ENCODE measurements at places on chromosomes 13 and 19.

GRCh38 chr19:2361246-2362045 lies 1.4 kb downstream of the TMPRSS9 start:
- no peak for DNase-seq

- no peak for DNase-seq
Measured at GRCh38 chr13:51113969-51114368, 2.9 kb upstream of the C13orf42 start.

- DNase-seq: peak; percentile 64
Measured at GRCh38 chr19:52336117-52336790, at the start of gene ZNF610. Gene ZNF610 (plus strand): TSS chr19:52336243. CDS start chr19:52349173, 12,930 bp downstream.

GRCh38 chr19:37506387-37507166 lies at the start of gene ZNF793:
Gene ZNF793 (plus strand): TSS chr19:37506939. CDS start chr19:37523440, 16,501 bp downstream.
- peak; percentile 54 for DNase-seq

DNA sequence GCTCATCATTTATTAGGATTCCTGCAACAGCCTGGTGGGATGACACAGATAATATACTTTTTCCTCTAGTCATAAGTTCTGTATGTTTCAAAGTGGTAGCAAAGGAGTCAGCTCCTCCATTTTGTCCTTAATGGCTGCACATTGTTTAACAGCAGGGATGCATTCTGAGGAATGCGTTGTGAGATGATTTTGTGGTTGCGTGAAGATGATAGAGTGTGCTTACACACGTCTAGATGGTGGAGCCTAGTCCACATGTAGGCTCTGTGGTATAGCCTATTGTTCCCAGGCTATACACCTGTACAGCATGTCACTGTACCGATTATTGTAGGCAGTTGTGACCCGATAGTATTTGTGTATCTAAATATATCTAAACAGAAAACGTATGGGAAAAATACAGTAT lies 4.6 kb downstream of the SMARCA4 start:
- no peak for DNase-seq

- DNase-seq: no peak
Measured at GRCh38 chr19:38500450-38500849, 67.0 kb downstream of the RYR1 start.

DNA sequence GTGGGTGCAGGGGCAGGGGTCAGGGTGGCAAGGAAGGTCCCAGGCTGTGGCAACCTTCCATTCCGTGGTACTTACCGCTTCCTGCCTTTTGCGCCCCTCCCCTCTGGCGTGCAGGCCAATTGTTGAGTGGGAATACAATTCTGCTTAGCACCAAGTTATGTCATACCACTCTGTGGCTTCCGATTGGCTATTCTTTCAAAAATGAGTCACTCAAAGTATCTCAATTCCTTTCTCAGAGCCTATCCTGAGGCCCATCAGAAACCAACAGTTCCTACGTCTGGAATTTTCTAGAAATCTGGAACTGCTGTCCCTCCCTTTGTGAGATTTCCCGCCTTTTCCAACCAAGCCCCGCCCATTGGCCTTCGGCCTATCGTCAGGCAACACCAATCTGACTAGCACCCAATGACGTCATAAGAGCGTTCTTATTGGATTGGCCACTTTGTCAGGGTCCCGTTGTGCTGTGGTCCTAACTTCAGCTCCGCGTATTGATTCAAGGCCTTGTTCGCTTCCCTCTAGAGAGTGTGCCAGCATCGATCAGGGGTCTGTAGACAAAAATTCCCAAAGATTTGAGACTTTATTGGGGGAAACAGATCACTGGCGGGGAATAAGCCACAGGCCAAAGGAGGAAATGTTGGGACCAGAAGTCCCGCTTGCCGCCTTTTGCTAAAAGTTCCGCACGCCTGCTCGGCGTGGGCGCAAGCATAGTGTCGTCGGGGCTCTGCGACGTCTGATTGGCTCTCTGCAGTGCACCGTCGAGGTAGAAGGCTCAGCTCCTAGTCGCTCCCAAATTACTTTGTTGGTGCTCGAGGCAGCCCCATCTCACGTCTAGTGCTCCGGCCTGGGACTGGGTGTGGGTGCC lies 11.7 kb downstream of the NTN5 start:
- DNase-seq: peak; percentile 58

GRCh38 chr19:7788178-7788932 lies 25.3 kb downstream of the CLEC4M start:
- no peak for DNase-seq

DNA sequence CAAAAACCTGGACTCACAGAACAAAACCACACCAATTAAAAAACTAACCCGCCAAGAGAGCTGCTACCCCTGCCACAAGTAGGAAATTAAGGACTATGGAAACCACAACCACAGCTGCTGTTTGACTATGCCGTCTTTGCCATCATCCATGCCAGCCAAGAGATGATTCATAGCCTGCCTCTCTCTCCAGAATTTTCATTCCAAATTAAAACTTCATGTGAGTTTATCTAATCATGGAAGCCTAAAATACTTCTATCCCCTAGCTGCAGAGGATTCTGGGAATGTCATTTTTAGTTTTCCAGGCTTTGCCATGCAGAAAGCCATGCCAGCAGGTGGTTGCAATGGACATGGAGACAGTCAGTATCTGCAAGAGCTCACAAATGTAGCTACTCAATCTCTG lies 27.6 kb upstream of the GTF2F2 start:
- DNase-seq: no peak

DNA sequence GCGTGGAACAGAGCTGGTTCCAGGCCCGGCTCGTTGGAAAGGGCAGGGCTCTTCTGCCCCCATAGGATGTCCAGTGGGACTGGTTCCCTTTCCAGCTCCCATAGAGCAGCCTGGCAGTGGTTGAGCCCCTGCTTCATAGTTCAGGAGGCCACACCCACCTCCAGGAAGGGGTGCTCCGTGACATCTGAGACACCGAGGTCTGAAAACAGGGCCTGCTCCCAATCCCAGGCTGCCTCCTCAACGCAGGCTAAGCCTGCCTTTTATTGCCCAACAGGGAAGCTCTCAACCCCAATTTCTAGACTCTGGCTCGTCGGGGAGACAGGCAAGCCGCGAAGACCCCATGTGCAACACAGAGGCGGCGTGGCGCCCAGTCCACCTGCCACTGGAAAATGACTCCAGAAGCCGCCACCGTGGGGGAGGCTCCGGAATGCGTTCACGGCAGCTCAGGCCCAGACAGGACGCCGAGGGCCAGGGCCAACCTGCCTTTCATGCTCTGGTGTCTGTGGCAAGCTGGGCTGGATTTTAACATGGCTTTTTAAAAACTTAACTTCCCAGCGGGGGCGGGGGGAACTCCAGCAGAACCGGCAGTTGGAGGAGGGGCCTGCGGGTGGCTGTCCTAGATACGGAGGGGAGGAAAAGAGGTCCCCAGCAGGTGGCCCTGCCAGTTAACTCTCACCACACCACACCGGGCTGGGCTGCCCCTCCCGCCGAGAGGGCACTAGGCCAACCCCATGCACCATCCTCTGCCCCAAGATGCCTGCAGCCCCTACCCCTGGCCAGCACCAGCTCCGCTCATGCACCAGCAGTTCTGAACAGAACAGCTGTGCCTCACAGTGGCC lies 17.9 kb upstream of the TINCR start:
- no peak for DNase-seq

DNA sequence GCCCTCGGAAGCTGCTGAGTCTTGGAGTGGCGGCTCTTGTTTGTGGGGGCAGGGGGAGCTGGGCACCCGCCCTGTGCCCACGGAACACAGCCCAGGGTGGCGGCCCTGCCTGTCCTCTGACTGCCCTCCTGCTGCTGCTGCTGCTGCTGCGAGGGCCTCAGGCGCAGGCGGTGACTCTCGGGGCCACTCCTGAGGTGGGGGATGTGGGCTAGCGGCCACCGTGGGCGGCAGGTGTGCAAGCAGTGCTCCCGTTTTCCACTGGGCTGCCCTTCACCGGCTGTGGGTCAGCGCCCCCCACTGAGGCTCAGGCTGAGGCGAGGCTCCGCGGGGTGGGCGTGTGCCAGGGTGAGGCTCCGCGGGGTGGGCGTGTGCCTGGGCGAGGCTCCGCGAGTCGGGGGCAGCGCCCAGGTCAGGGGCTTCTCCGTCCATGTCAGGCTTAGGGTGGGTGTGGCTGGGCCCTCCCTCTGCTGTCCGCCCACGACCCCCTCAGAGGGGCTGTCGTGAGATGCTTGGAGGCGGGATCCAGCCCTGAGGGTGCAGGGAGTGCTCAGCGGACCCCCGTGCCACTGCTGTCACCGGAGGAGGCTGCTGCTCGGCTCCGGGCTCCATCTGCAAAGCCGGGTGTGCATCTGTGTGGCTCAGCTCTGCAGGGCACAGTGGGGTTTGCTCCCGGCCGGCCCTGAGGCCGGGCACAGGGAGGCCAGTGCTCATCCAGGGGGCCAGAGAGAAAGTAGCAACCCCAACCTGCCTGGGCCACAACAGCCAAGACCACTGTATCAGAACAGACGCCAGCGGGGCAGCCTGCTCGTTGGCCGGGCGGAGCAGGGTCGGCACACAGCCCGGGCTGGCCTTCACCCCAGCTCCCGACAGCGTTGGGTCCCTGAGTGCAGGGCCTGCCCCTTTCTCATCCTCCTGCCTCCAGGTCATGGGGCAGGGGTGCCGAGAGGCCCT lies 14.5 kb downstream of the CSNK1G2 start:
- DNase-seq: no peak

DNA sequence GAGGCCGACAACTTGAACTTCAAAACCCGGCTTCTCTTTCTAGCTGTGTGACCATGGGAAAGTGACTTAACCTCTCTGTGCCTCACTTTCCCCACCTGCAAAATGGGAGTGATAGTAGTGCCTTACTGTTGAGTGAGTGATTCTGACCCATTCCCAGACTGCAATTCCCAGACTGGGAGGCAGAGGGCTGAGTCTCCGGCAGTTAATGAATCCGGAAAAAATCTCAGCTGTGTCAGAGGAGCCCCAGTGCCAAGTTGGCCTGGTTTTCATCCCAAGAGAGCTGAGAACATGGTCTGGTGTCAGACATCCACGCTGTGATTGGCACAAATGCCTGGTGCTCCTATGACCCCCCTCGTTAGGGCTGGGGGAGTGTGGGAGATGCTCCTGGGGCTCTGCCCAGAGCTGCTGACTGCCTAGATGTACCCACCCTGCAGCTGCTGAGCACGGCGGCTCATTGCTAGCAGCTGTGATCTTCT lies 50.0 kb downstream of the PIN1 start:
- no peak for DNase-seq

All from stimulated activated CD8-positive, alpha-beta memory T cell treated with anti-CD3 and anti-CD28 coated beads, Interleukin-2, amount 100 ng/mL, for 1 hour (primary cell).